ENCODE measurements at places on chromosomes 13 and 19. TPM values are rescaled to one million over a fixed set of nuclear protein-coding genes. Genes with fewer than 3 reads are reported as not detected.

DNA sequence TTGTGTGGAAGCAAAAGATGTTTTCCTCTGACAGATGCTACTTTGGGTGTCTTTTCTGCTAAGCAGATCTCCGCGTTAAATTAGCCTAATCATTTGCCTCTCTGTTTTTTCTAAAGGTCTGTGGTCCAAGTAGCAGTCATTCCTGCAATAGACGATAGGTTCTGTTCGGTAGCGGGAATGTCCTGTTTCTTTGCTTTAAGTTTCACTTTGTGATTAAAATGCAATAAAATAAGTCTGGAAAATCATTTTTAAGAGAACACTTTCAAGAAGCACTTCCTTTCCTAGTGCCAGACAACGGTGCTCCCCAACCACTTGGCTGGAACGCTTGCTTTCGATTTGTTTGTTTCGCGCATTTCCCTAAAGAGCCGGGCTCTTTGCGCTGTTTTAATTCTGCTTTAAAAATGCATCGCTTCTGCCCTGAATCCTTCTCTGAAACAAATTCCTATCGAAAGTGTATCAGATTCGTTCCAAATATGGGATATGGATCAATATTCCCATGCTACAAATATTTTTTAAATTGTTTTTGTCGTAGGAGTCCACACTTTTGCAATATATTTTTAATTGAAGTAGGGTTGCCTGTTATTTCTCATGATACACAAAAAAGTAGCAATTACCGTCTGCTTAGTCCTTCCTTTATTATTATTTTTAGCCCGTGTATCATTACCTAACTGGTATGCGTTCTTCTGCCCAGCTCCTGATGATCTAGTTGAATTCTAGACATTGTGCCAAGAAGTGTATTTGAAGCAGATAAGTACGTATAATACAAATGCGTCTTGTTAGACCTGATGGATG, 14.2 kb downstream of the ZIC2 start:
- no peak for DNase-seq

GRCh38 chr13:21240586-21240985, 64.1 kb downstream of the MRPL57 start:
- DNase-seq = no peak

DNA sequence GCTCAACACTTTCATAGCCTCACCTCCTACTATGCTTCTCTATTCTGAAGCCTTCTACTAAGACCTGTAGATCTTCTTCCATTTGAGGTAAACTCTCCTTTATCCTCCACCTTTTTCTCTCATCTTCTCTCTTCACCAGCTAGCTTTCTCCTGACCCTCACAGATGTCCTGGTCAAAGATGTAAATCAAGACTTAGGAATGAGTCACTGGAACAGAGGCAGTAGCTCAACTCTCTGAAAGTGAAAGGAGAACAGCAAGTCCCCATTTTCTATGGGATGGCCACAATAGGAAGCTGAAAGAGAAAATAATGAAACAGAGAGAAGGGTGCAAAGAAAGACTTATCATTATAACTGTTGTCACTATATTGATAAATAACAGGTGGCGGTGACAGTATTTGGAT, 86.1 kb upstream of the DOCK9 start:
- DNase-seq = no peak

- DNase-seq = no peak
These were observed 23.0 kb downstream of the RRAS start for GRCh38 chr19:49616945-49617344.

GRCh38 chr19:16698914-16699313, 20.7 kb upstream of the NWD1 start:
- DNase-seq = no peak

- no peak for DNase-seq
These were observed 4.4 kb upstream of the TBC1D4 start for GRCh38 chr13:75486146-75487062.

DNA sequence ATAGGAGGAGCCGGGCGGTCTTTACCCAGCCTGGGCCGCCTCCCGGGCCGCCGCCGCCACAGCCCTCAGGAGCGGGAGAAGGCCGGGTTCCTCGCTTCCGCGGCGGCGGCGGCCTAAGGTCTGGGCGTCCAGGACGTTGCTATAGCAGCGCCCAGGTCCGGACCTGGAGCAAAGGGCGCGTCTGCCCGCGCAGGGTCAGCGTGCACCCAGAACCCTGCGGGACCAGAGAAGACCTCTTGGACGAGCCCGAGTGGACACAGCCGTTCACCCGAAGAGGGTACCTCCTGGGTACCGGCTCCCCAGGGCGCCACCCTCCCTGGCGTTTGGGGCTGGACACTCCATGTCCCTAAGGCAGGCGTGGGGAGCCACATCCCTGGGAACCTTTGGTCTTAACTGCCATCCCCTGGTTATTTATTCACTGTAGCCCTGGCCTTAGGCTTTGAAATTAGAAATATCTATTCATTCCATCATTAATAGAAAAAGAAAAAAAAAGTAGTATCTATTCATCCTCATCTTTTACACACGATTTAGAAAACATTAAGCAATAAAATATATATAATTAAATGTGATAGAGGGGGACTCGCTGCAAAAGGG, 2.4 kb downstream of the DZIP1 start:
- DNase-seq = no peak

GRCh38 chr13:108210551-108210950, 4.8 kb downstream of the LIG4 start:
- DNase-seq = no peak

DNA sequence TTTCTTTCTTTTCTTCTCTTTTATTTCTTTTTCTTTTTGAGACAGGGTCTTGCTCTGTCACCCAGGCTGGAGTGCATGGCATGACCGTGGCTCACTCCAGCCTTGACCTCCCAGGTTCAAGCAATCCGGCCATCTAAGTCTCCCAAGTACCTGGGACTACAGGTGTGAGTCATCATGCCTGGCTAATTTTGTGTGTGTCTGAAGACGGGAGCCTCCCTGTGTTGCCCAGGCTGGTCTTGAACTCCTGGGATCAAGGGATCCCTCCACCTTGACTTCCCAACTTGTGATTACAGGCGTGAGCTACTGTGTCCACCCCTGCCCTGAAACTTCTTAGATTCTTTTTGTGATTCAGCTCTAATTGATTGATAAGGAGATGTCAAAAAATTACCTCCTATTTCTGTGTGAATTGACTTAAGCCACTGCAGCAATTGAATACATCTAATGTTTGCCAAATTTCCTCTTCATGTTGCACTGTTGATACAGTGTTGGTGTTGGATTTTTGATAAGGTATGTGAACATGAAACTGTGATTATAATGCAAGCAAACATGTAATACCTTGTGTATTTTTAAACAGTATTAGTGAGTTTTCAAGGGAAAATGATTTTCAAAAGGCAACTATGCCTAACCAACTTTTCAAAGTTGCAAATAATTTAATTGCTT, 22.6 kb downstream of the KLF5 start:
- no peak for DNase-seq

GRCh38 chr13:37274569-37275497, 169.4 kb upstream of the CSNK1A1L start:
- no peak for DNase-seq

DNA sequence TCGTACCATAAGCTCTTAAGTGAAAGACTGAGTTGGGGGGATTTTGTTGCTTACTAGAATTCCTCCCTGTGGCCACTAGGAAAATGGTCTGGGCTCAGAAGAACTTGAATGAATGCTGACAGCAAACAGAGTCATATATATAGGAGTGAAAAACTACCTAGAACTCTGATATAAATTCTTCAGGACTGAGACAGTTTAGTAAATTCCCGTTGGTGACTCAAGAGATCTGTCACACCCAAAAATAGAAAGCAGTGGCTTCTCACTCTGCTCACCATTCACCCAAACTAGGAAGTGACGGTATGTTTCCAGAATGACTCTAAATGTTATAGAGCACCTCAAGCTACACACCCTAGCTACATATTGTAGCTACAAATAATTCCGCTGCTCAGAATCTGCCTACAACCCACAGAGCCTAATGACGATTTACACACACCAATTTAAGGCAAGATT, 116.2 kb downstream of the TBC1D4 start:
- DNase-seq = no peak

DNA sequence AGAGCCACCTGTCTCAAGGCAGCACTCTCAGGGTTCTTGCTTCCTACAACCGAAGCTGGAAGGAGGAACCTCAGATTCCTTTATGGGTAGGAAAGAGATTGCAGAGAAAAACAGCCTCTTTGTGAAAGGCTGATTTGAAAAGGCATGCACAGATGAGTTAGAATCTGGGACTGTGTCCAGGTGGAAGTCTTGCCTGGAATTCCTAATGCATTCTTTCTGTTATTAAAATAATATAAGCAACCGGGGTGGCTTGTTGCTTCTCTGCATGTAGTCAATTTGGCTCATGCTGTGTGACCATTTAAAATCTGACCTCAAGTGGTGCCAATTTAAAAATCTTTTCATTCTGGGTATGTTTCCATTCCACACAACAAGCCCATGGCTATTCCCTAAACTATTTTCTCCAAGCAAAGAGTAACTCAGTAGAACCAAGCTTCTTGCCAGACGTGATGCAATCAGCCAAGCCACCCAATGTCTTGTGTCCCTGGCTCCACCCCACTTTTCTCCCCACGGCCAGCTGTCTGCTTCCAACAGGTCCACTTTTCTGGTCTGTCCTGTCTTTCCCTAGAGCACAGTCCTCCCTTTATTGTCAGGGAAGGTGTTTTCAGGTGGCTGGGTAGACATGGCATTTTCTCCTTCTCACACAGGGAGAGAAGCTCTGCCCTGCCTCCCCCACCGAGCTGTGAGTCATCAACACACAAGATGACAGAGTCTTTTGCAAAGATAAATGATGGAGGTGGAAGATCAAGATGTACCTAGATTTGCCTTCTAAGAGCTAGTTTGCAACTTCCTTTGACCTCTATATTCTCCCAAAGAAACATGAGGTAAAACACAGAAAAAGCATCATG, 394.3 kb downstream of the FOXO1 start:
- DNase-seq = peak; percentile 53

DNA sequence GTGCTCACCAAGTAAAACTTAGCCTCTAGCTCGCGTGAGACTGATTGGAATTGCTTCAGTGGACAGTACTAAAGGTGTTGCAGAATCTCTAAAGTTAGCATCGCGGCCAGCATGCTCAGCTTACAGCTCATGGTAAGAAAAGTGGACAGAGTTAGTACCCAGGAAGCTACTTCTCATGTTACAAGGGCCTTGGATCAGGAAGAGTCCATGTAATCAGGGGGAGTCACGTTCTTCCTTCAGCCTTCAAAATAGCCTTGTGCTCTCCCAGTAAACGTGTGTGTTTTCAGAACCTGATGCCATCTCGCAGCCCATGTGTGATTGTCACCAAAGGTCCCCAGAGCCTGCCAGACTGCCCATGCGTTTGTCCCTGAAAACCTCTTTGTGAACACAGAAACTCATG, 195.8 kb upstream of the RNF113B start:
- no peak for DNase-seq

DNA sequence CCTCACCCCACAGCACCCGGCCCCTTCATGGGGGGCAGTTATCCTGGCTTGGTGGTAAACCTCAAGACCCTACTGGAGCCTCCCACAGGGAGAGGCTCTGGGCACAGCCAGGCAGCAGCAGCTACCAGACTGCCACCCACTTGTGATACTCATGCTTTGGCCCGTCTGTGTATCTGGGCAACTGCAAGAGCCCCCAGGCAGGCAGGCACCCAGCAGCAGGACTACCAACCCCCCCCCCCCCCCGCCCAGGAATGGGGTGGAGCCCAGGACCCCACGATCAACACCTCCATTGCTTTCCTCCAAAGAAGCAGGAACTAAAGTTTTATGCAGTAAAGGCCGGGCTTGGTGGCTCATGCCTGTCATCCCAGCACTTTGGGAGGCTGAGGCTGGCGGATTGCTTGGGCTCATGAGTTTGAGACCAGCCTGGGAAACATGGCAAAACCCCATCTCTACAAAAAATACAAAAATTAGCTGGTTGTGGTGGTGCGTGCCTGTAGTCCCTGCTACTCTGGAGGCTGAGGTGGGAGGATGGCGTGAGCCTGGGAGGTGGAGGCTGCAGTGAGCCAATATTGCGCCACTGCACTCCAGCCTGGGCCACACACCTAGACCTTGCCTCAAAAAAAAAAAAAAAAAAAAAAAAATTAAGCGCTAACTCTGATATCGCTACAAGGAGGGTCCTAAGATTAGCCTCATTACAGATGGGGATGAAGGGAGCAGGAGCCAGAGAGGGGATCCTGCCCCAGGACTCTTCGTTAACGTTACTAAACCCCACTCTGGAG, 1.1 kb upstream of the LYL1 start:
- no peak for DNase-seq

GRCh38 chr13:71030784-71031183, 836.2 kb downstream of the DACH1 start:
- DNase-seq = no peak

DNA sequence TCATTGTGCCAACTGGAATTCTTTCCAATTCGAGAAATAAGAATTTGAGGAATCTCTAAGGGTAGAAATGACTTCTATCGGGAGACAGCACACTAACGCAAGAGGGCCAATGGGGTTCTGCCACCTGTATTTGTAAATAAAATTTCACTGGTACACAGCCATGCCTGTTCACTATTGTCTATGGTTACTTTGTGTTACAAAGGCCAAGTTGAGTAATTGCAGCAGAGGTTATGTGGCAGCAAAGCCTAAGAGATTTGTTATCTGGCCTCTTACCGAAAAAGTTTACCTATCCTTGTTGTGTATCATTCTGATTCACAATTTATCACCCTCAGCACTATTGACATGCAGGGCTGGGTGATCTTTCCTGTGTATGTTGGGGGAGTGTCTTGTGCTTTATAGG, 278.0 kb downstream of the KLF5 start:
- no peak for DNase-seq

DNA sequence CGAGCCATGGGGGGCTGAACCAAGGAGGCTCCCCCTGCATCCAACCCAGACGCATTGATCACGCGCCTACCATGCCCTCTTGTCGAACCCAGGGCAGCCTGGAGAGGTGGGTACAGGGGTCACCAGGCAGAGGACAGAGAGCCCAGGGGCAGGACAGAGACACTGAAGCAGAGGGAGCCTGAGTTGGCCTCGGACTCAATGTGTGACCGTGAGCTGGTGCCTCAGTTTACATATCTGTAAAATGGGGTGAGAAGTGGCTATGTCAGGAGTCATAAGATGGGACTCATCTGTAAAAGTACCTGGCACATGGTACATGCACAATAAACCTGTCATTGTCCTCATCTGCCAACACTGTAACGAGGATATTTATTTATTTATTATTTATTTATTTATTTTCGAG, 24.1 kb upstream of the NFIC start:
- no peak for DNase-seq

GRCh38 chr19:48554385-48555091, 2.6 kb downstream of the SULT2B1 start:
- DNase-seq = no peak

The ZNF136 gene
- total RNA-seq = 5.6 TPM

The GFY gene
- not detected for total RNA-seq

The TSHZ3 gene
- total RNA-seq = 6.5 TPM

The SIGLEC5 gene
- total RNA-seq = not detected

The ALDH16A1 gene
- 31.5 TPM for total RNA-seq

The IGFL1 gene
- total RNA-seq = not detected

The LILRA2 gene
- 1.1 TPM for total RNA-seq
